HT1080 (cell line): ENCODE measurements at places on chromosomes 1 and 21.

DNA sequence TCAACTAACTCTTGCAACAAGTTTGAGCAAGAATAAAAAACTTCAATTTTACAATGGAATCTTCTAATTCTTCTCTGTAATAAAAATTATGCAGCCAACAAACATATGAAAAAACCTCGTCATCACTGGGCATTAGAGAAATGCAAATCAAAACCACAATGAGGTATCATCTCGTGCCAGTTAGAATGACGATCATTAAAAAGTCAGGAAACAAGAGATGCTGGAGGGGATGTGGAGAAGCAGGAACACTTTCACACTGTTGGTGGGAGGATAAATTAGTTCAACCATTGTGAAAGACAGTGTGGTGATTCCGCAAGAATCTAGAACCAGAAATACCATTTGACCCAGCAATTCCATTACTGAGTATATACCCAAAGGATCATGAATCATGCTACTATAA lies 327.5 kb upstream of the LYPLAL1 start:
- DNase-seq, result no peak

- no peak for DNase-seq
Measured at GRCh38 chr1:178688244-178688643, 36.8 kb upstream of the RALGPS2 start.

DNA sequence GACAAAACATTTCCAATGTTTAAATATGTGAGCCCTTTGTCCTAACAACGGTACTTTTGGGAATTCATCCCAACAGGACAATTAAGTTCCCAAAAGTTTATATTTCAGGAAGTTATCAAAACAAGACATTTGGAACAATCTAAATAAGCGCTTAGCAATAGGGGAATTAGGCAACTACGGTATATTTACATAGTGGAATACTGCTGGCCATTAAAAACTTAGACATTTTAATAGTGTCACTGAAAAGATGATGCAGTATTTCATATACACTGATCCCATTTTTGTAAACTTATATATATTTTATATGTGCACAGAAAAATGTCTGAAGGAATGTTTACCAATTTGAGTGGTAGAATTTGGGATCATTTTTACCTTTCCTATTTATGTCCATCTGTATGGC lies 20.8 kb downstream of the UBR4 start:
- DNase-seq, result no peak

- DNase-seq, result no peak
Measured at GRCh38 chr1:237384213-237384612, 342.2 kb downstream of the RYR2 start.

DNA sequence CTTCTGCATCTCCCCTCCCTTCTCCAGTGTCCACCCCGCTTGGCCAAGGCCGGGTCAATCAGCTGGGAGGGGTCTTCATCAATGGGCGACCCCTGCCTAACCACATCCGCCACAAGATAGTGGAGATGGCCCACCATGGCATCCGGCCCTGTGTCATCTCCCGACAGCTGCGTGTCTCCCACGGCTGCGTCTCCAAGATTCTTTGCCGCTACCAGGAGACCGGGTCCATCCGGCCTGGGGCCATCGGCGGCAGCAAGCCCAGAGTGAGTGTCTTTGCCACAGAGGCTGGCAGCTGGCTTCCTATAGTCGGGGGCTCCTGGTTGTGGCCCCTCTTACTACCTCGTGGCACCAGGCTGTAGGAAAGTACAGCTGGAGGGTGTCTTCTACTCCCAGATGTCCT lies 3.6 kb downstream of the PAX7 start:
- no peak for DNase-seq

DNA sequence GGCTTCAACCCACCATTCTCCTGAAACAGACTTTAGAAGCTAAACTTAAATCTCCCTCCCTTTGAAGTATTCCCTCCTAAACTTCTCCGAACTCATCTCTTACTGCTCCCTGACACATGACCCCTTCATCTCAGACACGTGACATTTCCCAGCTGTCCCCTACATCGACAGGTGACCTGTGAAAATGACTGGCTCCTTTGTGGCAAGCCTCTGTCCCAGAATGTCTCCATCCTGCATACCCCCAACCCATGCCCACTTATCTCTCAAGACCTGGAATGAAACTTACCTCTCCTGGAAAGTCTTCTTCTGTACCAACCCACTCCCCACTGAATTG lies 4.2 kb downstream of the FMOD start:
- no peak for DNase-seq

DNA sequence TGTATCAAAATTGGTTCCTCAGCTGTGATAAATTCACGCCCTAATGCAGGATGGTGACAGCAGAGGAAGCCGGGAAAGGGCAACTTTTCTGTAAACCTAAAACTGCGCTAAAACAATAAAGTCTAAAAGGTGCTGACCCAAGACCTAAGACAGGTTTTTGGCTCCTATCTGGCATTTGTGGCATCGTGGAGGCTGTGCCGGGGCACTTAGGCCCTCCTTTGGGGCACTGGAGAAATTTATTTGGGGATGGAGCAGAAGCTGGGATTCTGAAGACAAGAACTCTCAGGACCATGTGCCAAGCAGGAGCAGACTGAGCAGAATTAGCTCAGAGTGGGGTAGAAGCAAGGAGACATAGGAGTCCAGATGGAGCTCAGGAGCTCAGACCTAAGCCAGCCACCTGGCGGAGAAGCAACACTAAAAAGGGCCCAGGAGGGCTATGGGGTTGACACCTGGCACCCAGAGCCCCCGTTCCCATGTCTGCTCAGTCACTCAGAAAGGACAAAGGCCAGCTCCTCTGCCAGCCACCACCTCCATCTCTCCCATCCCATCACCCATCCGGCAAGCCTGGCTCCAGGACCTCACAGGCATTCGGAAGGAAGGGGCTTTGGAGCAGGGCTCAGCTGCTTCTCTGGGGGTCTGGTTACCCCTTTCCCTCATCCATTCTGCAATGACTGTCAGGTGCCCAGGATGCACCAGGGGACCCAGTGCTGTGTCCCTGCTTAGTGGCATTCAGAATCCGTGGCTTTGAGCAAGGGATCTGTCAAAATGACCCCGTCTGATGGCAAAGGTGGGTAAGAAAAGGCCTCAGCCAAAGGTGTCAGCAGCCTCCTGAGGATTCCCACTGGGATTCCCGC lies 347.7 kb downstream of the NPHP4 start:
- DNase-seq, result no peak

GRCh38 chr1:40820251-40820797 lies 36.7 kb downstream of the KCNQ4 start:
- no peak for DNase-seq

GRCh38 chr21:38912102-38912629 lies 106.4 kb downstream of the ETS2 start:
- DNase-seq, result no peak

DNA sequence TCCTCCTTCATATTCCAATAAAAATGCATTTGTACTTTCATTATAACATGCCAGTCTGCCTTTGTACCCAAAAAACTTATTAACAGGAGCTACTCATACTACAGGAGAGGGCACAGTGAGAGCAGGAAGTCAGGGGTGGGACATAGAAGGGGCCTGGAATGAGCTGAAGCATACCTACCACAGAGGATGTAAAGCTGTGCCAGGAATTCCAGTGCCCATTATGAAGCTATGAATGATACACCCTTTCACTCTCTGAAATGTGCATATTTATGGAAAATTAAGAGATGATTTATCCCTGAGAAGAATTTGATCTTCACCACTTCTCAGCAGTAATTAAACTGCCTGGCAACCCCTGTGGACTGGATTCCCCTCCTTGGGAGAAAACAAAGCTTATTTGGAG lies 65.8 kb downstream of the ATP5PO start:
- peak; percentile 13 for DNase-seq

GRCh38 chr1:184757406-184757805 lies 2.7 kb upstream of the EDEM3 start:
- no peak for DNase-seq

DNA sequence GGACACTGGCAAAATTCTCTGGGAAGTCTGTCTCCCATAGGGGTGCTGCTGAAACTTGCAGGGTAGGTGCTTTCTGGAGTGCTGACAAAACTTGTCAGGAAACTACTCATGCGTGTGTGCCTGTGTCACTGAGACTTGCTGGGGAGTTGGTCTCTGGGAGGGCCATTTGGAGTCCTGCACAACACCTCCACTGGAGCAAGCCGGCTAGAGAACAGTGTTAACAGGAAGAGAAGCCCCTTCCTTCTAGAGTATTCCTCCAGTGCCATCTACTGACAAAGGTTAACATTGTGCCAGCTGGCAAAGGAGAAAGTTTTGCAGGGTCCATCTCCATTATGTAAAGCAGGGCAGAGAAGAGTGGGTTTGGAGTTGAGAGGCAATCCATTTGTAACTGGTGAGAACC lies 30.0 kb downstream of the ZMYM4 start:
- DNase-seq, result peak; percentile 28

DNA sequence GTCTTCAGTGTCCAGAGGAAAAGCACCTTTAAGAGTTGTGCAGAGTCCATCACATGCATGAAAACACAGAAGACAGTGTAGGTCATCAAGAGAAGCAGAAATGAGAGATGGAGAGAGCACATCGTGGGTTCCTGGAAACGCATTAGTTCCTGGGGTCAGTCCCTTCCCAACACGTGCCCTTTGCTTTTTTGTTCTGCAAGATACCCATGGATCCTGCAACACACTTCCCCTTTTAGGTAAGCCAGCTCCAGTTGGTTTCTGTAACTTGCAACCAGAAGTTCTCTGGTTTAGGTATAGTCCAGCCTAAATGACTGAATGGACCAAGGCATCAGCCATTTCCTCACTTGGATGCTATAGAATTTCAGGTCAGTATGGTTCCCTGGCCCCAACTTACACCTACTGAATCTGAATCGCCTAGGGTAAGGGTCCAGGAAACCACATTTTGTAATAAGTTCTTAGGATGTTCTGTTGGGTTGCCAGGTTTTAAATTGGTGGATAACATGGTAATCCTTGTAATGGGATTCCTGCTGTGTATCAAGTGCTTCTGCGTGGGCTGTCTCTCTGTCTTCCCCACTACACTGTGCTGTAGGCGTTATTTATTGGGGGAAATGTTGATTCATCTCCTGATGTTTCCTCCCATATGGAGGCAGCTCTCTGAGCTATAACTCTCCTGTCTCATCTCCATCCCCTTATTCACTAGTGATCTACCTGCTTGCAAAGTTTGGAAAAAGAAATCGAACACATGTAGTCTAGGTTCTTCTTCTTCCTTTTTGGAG lies 230.6 kb downstream of the TNR start:
- DNase-seq, result no peak

GRCh38 chr21:34878501-34878900 lies 170.6 kb downstream of the RUNX1 start:
- no peak for DNase-seq

DNA sequence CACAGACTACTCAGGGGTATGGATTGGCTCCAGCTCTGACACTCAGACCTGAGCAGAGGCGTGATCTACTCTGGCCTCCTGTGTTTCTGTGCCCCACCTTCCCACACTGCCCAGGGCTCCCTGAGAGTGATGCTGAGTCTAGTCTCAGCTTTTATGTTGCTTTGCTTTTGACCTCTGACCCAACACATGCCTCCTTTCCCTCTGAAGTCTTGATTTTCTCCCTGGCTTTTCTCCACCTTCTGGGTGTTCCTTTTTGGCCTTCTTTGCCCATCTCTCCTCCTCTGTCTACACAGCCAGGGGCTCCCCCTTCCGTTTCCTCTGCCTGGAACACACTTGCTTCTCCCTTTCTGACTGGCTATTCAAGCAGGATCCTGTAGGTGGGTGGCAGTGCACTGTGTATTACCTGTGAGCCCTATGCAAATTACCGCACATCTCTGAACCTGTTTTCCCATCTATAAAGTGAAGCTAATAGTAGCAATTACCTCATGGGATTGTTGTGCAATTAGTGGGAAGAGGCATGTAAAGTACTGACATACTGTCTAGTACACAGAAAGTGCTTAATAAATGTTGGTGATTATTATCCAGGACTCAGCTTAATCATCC lies 13.7 kb upstream of the MEX3A start:
- DNase-seq, result no peak

GRCh38 chr1:206930210-206930798 lies 8.6 kb upstream of the FCMR start:
- no peak for DNase-seq

DNA sequence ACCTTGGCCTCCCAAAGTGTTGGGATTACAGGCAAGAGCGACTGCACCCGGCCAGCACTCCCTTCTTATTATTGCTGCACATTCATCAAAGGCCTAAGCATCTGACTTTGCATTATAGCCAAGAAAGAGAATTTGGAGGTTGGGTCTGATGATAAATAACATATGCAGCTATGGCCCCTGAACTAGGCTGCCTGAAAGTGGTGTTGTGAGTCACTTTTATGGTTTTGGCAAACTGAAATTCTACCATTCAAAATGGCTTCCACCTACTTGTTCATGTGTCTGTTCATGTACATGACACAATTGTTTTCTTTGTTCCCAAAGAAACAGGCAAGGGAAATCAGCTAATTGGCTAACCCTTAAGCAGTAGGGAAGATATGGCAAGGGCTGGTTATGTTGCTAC lies 25.0 kb upstream of the UAP1 start:
- peak; percentile 72 for DNase-seq
